Activated CD4-positive, alpha-beta T cell treated with anti-CD3 and anti-CD28 coated beads, Interleukin-2, amount 50 U/mL, for 1 hour (primary cell): ENCODE measurements at places on chromosomes 2 and 18.

GRCh38 chr18:415617-416612 is 84.6 kb downstream of the COLEC12 start:
- no peak for DNase-seq

DNA sequence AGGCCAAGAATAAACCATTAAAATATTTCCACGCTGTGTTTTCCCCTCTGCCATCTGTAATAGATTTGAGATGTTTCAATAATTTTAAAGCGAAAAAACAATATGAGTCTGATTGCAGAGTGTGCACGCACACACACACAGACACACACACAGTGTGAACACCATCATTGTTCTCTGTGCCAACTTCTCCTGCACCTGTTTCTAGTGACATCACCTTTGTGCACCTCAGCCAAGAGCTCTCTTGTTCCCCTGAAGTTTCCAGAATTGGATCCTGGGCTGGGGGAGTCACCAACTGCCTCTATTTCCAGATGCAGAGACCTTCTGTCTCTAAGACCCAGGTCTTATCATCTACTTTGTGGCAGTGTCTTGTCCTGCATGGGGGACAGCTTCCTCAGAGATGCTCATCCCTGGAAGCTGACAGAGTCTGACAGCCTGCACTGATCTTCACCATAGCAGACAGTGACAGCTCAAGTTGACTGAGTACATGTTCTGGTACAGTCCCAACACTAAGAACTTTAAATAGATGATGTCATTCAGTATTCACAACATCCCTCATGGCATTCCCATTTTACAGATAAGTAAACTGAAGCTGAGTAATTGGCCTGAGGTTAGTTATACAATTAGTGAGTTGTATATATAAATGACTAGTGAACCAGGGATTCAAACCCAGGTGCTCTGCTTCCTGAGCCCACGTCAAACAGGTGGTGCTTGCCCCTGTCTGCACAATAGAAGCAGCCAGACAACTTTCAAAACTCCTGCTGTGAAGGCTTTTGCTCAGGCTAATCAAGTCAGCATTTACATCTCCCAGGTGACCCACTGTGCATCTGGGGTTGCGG is 39.4 kb downstream of the ACOXL start:
- no peak for DNase-seq

GRCh38 chr2:25479761-25480160 is 138.0 kb upstream of the DNMT3A start:
- DNase-seq = no peak

GRCh38 chr18:28158083-28158581 is 18.8 kb downstream of the CDH2 start:
- DNase-seq = no peak

GRCh38 chr2:172674034-172674967 is 61.3 kb upstream of the RAPGEF4 start:
- DNase-seq = peak; percentile 13

DNA sequence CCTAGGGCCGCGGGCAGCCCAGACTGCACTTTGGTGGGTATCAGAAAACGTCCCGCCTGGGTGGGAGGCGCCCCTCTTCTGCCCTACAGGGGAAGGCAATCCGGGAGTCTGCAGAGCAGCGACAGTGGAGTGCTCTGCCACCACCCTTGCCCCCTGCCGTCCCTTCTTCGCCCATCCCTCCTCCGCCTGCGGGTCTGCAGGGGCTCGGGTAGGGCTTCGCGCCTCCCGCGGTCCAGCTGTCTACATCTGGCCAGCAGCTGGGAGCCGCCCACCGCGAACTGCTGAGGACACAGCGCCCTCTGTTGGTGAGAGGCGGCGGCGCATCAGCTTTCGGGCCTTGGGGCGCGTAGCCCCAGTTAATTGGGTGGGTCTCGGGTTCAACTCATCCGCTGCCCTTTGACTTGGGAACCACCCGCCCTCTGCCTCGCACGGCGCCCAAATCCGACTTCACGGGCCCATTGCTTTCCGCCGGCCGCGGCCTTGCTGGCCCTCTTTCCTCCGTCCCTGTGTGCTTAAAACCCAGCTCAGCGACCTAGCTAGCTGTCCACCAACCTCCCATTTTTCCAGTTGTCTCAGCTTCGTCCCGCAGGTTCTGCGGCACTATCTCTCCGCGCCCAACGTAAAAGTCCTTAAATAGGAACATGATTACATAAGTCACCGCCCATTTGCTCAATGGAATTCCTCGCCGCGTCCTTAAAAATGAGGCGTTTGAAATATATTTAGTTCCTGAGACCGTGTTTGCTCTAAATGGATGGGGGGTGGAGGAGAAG is 17.6 kb downstream of the WNT10A start:
- DNase-seq = peak; percentile 78

GRCh38 chr2:10137053-10137843 is 14.7 kb downstream of the RRM2 start:
- no peak for DNase-seq

- no peak for DNase-seq
Measured at GRCh38 chr2:160647967-160648685, 154.5 kb upstream of the RBMS1 start.

GRCh38 chr18:63848159-63848558 is 39.3 kb upstream of the SERPINB2 start:
- DNase-seq = no peak

DNA sequence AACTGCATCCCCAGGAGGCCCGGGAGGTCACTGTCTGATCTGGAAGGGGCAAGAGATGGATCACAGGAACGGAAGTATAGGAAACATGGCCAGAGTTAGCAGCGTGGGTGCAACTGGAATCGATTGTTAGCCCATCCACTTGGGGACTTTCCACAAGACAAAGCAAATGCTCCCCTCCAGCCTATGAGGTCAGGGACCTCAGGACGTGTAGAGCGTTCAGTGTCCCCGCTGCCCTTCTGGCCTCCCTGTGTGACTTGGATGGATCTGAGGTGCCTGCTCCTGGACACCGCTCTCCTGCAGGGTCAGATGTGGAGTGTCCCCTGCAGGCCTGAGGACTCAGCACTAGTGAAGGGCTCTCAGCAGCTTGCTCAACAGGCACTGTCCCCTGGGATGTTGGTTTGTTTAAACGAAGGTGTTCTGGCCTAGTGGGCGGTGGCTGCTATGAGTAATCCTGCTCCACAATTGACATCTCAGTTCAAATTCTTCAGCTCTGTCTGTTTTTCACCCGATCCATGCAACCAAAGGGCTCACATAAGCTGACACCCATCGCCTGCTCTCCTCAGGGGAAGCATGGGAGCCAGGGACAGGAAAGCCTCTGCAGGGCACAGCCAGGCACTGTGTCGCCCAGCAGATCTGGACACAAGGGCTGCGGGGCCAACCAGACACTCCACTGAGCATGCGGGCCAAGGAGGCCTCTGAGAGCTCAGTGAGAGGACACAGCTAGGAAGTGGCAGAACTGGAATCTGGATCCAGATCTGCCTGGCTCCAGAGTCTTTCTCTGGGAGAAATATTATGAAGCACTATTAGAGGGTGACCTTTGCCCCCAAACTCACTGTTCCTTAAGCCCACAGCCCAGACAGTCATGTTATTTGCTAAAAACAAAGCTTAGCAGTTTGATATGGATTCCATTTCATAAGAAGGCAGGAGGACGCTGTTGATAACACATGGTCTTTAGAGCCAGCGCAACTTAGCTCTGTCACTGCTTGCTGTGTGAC is 78.5 kb downstream of the RHOB start:
- DNase-seq = no peak

DNA sequence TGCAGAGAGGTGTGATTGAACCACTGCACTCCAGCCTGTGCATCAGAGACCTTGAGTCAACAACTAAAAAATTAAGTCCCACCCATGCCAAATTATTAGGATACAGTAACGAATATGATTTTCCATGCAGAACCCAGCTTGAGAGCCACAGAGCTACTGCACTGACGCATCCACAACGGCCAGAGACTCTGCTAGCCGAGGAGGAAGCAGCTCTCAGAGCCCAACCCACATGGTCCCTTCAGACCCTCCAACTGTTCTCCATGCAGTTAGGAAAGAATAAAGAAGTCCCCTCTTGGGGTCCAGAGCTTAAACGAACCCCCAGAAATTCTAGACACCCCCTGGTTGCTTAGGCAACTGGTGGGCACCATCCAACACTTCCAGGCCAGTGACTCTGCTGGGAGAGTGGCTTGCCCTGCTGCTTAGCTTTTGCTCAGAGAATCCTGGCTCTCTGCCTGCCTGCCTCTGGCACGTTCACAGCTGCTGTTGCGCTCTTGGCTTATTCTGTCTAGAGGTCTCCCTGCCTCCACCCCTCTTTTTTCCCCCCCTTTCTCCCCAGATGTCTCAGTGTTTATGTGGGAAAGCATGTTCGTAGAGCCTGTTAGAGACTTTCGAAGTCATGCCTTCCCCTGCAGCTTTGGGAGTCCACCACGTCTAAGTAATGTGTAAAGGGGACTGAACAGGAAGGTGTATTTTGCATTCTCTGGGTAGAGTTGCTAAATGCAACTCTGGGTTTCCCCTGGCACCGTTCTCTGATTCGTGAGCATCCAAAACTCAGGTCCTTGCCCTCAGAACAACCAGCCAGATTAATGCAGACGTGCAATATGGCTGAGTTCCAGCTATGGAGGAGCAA is 26.0 kb upstream of the SP3 start:
- DNase-seq = no peak

GRCh38 chr18:25787276-25787675 is 303.1 kb downstream of the SS18 start:
- no peak for DNase-seq

GRCh38 chr2:26251893-26252292 is 7.2 kb downstream of the HADHB start:
- DNase-seq = no peak

- no peak for DNase-seq
Measured at GRCh38 chr2:133721118-133721517, 152.9 kb upstream of the NCKAP5 start.

- no peak for DNase-seq
Measured at GRCh38 chr2:211373203-211373602, 816.8 kb downstream of the CPS1 start.
